ENCODE measurements at places on chromosomes 2 and 18. TPM values are rescaled to one million over a fixed set of nuclear protein-coding genes. Genes with fewer than 3 reads are reported as not detected.

Gene PLEK
- total RNA-seq, result 0.68 TPM

Gene RFX8
- total RNA-seq, result not detected

Gene SDC1
- total RNA-seq, result 1.2 TPM

Gene AMER3
- total RNA-seq, result not detected

Gene GATA6
- total RNA-seq, result 0.34 TPM

Gene SERPINB4
- 0.13 TPM for total RNA-seq

Gene BIRC6
- 74.2 TPM for total RNA-seq

Gene HOXD3
- total RNA-seq, result 0.36 TPM

Gene MC5R
- not detected for total RNA-seq

Gene C2orf80
- not detected for total RNA-seq

Gene IL36RN
- not detected for total RNA-seq

Gene MALL
- 1.7 TPM for total RNA-seq

Gene SCN2A
- not detected for total RNA-seq

Gene ONECUT2
- 0.15 TPM for total RNA-seq

Gene EHBP1
- 11.1 TPM for total RNA-seq

Gene PPP4R3B
- 22.2 TPM for total RNA-seq

Gene CYRIA
- total RNA-seq, result 3.3 TPM

Gene ICOS
- total RNA-seq, result not detected

Gene GCA
- 5.0 TPM for total RNA-seq

Gene VAMP5
- total RNA-seq, result 35.6 TPM

Gene CTAGE1
- not detected for total RNA-seq

Gene ADRA2B
- 5.6 TPM for total RNA-seq

Gene PAX8
- 1.9 TPM for total RNA-seq
